Activated CD4-positive, alpha-beta T cell treated with anti-CD3 and anti-CD28 coated beads, Interleukin-2, amount 50 U/mL, for 48 hours (primary cell): ENCODE measurements at places on chromosomes 1 and 21.
A peak's percentile ranks its signal among the peaks of the same experiment; 100 is the strongest.

GRCh38 chr1:23745515-23745914 is 2.2 kb downstream of the ELOA start:
- no peak for DNase-seq

DNA sequence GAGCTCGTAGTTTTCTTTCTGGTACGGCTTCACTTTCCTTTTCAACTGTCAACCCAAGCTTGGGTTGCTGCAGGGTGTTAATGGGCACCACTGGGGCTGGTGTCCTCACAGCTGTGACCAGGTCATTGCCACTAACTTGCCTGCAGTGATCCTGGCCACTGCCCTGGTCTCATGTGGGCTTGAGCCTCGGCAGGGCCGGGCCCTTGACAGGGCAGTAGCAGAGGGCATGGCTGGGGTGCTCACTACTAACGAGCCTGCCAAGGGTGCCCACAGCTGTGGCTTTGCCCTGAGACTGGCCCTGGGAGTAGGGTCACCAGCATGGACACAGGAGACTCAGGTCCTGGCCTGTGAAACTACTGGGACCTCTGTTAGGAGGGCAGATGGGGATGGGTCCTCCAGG is 31.5 kb upstream of the GNPAT start:
- no peak for DNase-seq

DNA sequence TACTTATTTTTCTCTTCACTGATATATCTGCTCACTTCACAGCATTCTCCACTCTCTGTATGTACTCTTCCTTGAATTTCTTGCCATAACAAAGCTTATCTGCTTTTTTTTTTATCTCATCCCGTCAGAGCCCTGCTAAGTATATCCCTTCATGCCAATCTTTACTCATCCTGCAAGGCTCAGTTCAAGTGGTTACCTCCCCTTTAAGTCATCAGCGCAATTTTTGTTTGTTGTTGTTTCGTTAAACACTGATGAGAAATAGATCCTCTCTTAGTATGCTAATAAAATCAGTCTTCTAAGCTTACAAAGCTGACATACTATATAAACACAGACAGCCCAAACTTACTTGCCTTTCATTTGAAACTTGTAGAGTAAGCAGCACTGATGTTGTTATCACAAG is 17.8 kb downstream of the COL24A1 start:
- no peak for DNase-seq

GRCh38 chr21:29379517-29380054 is 80.9 kb downstream of the BACH1 start:
- no peak for DNase-seq

DNA sequence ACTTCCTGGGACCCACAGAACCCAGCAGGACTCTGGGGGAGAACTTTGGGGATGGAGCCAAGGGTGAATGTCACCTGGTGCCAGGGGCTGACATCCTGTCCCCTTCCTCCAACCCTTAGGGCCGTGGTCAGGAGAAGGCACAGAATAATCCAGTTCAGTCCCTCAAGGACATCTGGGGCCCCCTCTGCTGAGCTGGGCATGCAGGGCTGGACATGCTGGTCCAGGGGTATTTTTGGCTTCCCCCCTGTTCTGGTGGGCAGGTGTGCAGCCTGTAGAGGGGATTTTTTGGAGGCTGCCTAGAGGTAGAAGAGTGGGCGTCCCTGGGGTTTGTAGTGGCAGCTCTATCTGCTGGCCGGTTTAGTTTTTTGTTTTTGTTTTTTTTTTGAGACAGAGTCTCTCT is 3.4 kb upstream of the CROCC start:
- no peak for DNase-seq

DNA sequence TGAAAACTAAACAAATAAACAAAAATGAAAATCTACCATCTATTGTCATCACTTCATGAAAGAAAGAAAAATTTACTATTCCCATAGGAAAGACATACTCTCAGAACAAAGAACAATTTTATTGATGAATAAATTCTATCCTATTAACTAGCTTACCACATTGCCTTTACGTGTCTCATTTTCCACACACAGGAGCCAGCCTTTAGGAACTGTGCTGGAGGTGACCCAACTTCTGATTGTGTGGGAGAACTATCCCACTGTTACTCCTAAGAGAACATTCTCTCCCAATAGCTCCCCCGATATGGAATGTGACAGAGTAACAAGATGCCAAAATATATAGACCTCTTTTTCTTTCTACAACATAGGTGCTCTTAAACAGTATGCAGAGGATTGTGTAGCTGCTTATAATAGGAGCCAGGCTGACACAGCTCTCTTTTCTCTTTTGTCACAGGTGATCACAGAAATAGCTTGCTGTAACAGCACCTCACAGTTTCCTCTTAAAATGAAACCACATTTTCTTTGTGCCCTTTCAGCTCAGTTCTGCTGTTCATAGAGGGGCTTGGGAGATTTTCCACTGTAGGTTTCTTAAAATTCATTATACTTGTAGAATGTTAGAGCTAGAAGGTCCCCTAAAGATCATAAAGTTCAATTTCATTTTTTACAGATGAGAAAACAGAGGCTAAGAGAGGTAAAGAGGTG is 35.5 kb downstream of the C21orf91 start:
- no peak for DNase-seq

- peak; percentile 52 for DNase-seq
Measured at GRCh38 chr1:155051777-155052398, 772 bp downstream of the ADAM15 start.

DNA sequence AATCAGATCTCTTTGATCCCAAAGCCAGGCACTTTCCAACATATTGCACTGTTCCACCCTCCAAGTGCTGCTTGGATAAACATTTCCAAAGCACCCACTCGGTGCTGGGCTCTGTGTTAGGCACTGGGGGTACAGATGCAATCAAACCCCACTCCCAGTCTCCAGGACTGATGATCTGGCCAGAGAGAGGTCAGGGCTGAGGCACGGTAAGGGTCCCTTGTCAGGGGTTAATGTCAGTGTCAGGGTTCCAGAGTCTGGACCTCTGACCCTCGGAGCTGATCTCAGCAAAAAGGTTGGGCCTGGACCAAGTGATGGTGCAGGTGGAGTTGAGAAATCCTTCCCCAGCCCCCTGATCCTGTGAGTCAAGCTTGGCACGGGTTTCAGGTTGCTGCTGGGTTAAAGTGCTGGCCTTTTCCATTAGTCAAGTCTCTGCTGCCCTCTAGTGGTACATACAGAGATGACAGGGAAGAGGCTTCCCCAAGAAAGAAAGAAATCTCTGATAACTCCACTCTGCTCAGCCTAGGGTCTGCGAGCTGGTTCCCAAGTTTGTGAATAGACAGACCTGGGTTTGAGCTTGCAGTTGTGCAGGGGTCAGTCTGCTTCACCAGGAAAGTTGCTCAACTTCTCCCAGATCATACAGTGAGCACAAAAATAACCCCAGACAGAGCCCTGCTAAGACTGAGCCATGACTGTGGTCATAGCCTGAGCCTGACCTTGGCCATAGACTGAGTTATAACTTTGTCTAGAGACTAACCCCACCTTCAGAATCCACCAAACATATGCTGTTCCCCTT is 74.6 kb downstream of the DMRTA2 start:
- peak; percentile 18 for DNase-seq

DNA sequence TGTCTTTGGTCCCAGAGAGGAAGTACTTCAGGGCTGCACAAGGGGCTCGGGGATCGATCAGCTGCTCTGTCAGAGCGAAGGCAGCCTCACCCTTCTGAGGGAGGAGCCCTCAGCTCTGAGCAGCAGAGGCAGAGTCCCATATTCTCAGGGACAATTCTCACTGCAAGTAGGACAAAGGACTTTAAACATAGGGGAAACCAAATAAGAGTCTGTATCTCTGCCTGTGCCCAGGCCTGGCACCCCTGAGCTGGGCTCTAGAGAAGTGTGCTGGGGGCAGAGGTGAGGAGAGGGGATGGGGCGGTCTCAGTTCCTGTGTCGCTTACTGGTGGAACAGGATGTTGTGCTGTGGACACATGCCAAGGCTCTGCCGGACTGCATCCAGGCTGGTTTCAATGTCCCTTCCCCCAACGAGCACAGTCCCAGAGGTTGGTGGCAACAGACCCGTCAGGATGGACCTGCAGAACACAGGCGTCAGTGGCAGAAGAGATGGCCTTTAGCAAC is 76.6 kb downstream of the ABCA4 start:
- no peak for DNase-seq
